Dorsolateral prefrontal cortex (tissue), 122 donors: ENCODE measurements at places on chromosomes 16 and 17.

DNA sequence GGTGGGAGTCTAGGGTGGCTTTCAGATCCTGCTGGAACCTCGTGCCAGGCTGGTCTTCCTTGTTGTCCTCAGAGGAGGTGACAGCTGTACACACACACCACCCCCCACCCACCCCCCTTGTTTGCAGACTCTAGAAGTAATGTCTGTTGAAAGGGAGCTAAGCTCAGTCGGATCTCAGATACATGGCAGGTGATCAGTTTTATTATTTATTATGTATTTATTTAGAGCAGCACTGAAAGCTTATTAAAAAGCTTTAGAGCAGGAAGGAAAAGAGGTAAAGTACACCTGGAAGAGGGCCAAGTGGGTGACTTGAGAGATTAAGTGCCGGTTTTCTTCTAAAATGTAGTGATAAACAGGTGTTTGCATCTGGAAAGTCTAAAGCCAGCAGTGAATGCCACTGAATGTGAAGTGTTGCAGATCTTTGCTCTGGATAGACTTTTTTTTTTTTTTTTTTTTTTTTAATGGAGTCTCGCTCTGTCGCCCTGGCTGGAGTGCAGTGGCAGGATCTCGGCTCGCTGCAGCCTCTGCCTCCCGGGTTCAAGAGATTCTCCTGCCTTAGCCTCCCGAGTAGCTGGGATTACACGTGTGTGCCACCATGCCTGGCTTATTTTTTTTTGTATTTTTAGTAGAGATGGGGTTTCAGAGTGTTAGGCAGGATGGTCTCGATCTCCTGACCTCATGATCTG is 40.2 kb downstream of the FOXK2 start:
- no peak for DNase-seq

- DNase-seq = no peak
Measured at GRCh38 chr17:15342460-15342859, 1.1 kb upstream of the TEKT3 start.

- DNase-seq = no peak
Measured at GRCh38 chr16:14310519-14310991, 239.4 kb downstream of the MRTFB start.

DNA sequence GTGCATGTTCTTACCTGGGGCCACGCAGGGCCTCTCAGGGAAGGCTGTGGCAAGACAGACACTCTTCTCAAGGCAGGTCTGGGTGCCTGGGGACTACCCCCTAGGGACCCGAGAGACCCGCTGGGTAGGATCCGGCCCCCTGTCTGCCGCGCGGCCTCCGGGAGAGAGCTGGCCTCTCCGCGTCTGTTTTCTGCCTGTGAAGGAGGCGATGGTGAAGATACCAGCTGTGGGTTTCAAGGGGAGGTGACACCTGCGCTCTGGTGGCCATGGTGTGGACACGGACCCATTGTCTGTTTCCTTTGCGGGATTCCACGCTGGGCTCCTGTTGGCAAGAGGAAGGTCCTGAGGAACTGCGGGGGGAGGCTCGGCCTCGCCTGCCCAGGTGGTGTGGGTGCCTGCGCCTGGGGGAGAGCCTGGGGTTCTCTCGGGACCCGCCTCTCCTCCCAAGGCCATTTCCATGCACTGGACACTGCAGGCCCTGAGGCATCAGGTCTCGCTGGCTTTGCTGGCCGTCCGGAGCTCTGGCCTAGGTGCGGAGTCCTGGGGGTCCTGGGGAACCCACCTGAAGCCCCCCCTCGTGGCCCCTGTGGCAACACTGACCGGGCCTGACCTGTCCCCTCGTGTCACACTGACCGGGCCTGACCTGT is 12.2 kb upstream of the METRNL start:
- DNase-seq = peak; percentile 33

- DNase-seq = no peak
Measured at GRCh38 chr16:61968242-61969076, 67.8 kb downstream of the CDH8 start.

DNA sequence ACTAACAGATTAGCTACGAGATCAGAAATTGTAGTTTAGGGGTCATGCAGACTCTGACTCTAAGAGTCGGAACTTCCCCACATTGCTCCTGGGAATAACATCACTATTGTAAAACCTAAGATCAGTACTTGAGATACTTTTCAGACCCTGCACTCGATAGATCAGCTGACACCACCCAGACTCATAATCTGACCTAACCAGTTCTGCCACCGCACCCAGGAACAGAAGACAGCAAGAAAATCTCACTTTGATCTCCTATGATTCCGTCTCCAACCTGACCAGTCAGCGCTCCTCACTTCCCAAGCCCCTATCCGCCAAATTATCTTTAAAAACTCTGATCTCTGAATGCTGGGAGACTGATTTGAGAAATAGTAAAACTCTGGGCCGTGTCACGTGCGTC is 27.2 kb upstream of the ASGR2 start:
- no peak for DNase-seq

DNA sequence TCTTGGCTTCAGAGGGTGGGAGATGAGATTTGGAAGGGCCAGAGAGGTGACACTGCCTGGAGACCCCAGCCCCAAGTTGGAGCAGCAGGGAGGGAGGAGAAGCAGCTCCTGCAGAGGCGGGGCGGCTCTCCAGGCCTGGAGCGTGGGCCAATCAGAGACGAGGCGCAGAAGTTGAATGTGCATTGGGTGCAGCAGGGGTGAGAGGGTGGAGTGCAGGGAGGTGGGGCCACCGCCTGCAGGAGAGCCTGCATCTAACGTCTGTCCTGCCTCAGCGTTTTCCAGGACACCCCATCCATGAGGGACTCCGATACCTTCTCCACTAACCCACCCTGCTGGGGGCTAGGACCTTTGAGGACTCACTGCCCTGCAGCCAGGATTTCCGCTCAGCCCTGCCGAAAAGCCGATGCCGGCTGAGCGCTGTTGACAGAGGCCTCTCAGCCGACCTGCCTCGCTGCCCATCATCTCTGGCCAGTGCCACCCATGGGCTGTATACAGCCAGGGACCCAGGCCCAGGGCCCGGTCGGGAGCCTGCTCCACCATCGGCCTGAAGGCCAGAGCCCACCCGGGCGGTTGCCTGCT is 146.2 kb downstream of the ENGASE start:
- DNase-seq = no peak

GRCh38 chr17:17523731-17524490 is 27.7 kb upstream of the RASD1 start:
- no peak for DNase-seq

- no peak for DNase-seq
Measured at GRCh38 chr16:48522041-48522440, 87.9 kb downstream of the N4BP1 start.

DNA sequence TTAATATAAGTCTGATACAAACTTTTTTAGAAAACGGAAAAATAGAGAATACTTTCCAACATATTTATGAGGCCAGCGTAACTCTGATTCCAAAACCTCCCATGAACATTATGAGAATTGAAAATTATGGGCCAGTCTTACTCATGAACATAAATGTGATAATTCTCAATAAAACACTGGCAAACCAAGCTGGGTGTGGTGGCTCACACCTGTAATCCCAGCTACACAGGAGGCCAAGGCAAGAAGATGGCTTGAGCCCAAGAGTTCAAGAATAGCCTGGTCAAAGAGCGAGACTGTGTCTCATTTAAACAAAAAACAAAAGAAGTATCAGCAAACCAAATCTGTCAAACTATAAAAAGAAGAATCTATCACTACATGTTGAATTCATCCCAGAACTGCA is 47.8 kb downstream of the CCDC57 start:
- DNase-seq = no peak

DNA sequence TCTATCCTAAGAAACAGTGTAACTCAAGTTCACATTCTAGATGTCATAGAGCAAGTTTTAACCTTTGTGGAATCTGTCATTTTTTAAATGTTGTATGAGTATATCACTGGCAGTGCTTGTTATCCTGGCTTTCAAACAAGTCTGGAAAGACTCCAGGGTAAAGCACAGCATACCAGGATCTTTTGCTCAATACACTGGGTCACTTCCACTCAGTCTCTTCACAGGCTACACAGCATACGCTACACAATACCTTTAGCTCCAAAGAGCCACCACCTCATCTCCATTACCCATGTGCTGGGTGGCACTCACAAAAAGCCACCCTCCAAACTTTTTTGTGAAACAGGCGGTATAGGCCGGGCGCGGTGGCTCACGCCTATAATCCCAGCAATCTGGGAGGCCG is 69.5 kb downstream of the PARN start:
- DNase-seq = no peak

- no peak for DNase-seq
Measured at GRCh38 chr16:68732741-68733399, 4.2 kb upstream of the CDH1 start.

DNA sequence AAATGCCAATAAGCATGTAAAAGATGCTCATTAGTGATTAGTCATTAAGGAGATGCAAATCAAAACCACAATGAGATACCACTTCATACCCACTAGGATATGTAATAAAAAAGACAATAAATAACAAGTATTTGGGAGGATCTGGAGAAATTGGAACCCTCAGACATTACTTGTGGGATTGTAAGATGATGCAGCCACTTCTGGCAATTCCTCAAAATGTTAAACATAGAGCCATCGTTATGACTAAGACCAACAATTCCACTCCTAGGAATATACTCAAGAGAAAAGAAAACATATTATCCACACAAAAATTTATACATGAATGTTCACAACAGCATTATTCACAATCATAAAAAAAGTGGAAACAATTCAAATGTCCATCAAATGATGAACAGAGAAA is 336.2 kb upstream of the PMFBP1 start:
- DNase-seq = no peak

- DNase-seq = no peak
Measured at GRCh38 chr17:28634206-28634865, 10.6 kb downstream of the BLTP2 start.

GRCh38 chr16:83066881-83067280 is 440.1 kb downstream of the CDH13 start:
- DNase-seq = no peak

GRCh38 chr17:72691586-72691985 is 400.9 kb downstream of the SLC39A11 start:
- DNase-seq = no peak

- DNase-seq = no peak
Measured at GRCh38 chr16:72974142-72974769, 73.7 kb downstream of the ZFHX3 start.

- DNase-seq = no peak
Measured at GRCh38 chr17:72692676-72693075, 399.8 kb downstream of the SLC39A11 start.

DNA sequence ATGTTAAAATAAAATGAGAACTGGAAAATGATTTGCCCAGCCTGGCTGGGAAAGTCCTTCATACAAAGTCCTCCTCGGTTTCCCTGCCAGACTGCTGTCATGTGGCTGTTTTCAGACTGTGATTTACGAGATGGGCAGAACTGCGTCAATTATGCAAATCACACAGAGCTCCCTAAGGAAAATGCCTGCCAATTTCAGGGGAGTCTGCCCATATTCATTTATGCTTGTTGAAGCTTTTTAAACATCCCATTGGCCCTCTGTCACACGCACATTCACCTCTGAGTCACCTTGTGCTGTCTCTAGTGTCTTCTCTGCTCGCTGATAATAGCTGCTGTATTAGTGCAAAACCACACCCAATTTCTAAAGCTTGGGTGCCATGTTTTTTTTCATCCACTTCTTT is 81.7 kb upstream of the FAM20A start:
- DNase-seq = no peak

DNA sequence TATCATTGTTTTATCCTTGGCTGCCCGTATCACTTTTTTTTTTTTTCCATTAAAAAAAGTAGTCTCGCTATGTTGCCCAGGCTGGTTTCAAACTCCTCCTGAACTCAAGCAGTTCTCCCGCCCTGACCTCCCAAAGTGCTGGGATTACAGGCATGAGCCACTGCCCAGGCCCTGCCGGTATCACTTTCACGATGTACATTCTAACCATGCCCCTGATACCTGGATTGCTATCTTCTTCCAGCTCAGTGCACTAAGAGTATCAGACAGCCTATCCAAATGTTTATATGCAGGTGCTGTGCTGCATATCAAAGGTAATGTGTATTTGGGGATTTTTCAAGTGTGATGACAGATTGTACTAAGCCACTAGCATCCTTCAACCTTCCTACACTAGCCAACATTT is 14.2 kb downstream of the MOSMO start:
- no peak for DNase-seq

DNA sequence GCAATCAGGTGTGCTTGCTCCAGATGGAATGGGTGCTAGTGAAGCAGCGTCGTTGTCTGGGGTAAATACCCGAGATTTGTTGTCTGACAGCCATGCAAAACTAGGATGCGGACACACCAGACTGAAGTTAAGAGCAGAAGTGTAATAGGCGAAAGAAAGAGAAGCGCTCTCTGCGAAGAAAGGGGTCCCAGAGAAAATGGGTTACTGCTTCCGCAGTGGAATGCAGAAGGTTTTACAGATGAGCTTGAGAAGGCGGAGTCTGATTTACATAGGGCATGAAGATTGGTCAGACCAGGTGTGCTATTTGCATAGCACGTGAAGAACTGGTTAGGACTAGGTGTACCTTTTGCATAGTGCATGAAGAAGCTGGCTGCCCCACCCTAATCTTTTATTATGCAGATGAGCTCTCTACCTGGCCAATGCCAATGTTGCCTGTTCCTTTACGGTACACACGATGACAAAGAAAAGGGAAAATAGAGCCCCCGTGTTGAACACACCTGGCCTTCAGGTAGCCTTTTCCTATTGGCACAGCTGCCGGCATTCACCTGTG is 32.0 kb upstream of the SNN start:
- DNase-seq = no peak

- DNase-seq = no peak
Measured at GRCh38 chr17:77437747-77438146, 297.0 kb downstream of the SEC14L1 start.

- no peak for DNase-seq
Measured at GRCh38 chr16:17483351-17483750, 12.6 kb upstream of the XYLT1 start.

DNA sequence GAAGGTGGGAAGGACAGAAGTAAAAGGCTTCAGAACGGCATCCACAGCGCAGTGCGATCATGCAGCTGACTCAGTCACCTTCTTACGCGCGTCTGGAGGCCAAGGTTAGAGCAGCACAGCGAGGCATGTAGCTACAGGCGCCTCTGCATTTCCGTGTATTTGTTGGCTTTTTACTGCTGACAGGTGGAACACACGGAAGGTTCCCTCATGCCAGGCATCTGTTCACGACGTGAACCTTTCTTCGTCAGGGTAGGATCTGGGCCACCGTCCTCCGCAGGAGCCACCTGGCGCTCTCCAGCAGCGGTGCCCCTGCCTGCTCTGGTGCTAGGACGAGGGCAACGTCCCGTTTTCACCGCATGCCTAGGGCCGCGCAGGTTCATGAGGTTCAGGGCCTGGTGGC is 15.3 kb downstream of the TMEM204 start:
- DNase-seq = no peak

DNA sequence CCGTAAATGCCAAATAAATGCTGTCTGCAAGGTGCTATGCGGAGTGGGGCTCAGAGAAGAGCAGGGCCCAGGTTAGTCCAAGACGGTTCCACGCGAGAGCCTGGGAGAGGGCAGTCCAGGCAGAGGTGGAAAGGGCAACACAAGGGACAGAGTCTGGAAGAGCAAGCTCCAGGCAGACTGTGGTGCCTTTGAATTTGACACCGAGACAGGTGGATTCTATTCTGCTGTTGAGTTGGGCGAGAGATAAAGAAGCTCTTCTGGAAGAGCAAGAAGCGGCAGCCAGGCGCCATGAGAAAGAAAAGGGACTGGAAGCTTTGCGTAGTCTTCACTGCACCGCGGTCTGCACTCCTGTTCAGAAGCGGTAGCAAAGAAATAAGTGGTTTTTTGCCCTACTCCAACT is 55.6 kb downstream of the CYTH1 start:
- no peak for DNase-seq

GRCh38 chr17:42853597-42853967 is 2.6 kb downstream of the AOC3 start:
- DNase-seq = no peak

GRCh38 chr16:81003064-81003463 is 3.6 kb downstream of the CMC2 start:
- no peak for DNase-seq

- DNase-seq = no peak
Measured at GRCh38 chr17:4446326-4447071, 12.8 kb downstream of the SPNS3 start.
